IPS DF 6.9 (cell line): ENCODE measurements at places on chromosomes 13 and 19.
A peak's percentile ranks its signal among the peaks of the same experiment; 100 is the strongest.

- DNase-seq, result no peak
These were observed 22.0 kb downstream of the SIN3B start for GRCh38 chr19:16851031-16851712.

DNA sequence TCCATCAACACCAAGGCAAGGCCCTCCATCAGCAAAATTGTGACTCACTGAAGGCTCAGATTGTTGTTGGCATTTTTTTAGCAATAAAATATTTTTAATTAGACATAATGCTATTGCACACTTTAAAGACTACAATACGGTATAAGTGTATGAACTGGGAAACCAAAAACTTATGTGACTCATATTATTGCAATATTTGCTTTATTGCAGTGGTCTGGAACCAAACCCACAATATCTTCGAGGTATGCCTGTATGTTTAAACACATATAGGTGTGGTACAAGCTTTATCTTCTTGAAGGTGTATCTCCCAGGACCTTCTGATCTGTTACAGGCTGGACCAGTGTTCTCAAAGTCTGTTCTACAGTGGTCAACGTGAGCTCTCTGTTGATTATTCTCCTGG is 142.3 kb upstream of the FNDC3A start:
- DNase-seq, result no peak

DNA sequence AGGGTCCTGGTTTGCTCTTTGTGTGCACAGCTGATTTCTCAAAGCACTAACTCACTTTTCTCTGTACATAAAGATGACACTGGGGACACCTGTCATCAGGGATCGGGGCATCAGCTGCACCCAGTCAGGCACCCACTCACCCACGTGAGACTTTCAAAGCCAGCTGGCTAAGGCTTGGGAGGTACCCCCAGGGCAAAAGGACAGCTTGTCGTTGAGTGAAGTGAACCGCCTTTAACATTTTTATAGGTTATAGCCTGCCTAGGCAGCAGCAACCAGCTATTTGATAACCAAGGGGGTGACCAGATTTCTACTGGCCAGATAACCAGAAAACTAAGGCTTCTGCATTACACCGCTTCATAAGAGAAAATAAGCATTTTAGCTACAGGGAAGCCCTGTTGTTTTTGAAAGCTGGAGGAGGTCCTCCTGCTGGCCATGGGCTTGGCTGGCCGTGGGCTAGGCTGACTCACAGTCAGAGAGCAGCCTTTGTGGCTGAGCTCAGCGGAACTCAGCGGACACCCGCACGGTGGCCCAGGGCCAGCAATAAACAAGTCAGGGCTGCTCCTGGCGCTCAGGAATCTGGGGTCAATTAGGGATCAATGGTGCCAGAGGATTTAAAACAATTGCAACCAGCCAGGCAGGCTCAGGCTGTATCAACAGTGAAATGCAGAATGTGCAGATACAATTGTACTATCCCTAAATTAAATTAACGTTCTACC is 57.1 kb downstream of the ALOX5AP start:
- DNase-seq, result no peak

DNA sequence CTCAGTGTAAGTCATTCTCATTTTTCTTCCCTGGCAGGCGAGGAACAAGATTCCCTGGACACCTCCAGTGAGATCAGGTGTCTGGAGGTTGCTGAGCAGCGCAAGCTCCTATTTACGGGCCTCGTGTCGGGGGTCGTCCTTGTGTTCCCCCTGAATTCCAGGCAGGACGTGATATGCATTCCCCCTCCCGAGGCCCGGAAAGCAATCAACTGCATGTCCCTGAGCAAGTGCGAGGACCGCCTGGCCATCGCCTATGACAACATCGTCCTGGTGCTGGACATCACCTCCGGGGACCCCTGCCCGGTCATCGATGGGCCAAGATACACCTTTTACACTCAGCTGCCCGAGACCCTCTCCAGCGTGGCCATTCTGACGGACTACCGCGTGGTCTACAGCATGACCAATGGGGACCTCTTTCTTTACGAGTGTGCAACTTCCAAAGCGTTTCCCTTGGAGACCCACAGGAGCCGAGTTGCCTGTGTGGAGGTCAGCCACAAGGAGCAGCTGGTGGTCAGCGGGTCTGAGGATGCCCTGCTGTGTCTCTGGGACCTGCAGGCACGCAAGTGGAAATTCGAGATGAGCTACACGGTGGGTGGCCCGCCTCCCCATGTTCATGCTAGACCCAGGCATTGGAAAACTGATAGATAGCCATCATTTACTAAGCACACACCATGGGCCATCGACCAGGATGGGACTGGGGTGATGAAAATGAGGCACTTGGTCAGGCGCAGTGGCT is 21.5 kb upstream of the SIN3B start:
- no peak for DNase-seq

- peak; percentile 25 for DNase-seq
These were observed 73.5 kb upstream of the PCDH17 start for GRCh38 chr13:57558051-57558467.

DNA sequence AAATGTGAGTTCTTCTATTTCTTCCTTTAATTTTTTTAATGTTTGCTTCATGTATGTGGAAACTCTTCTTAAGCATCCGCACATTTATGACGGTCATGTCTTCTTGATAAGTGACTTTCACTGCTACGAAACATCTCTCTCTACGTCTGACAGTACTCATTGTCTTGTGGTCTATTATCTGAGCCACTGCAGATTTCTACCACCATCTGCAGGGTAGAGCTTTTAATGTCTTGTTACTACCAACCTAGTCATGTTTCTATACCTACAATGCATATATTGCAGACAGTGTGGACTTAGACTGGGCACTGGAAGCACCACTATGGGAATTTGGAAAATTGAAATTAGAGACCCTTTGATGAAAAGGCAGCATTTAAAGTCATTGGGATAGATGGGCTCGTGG is 75.4 kb upstream of the ARHGEF7 start:
- no peak for DNase-seq

GRCh38 chr13:20121159-20121525 is 39.7 kb downstream of the GJA3 start:
- no peak for DNase-seq

DNA sequence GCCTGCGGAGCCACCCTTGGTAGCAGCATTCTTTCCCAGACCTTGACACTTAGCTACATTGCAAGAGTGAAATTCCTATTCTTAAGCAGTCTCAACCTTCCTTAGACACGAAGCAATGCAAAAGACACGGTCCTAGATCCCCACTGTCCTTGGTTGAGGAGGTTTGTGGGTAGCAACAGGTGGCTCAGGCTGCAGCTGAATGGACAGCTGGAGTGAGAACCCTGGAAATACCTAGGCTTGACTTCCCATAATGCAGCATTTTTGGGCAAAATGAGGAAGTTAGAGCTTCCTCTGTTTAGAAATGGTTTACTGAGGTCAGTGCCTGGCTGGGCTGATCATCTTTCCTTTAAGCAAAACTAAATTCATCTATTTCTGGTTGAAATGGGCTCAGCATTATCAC is 296.6 kb downstream of the RFC3 start:
- DNase-seq, result no peak
